ENCODE measurements at places on chromosomes 5 and 9.

DNA sequence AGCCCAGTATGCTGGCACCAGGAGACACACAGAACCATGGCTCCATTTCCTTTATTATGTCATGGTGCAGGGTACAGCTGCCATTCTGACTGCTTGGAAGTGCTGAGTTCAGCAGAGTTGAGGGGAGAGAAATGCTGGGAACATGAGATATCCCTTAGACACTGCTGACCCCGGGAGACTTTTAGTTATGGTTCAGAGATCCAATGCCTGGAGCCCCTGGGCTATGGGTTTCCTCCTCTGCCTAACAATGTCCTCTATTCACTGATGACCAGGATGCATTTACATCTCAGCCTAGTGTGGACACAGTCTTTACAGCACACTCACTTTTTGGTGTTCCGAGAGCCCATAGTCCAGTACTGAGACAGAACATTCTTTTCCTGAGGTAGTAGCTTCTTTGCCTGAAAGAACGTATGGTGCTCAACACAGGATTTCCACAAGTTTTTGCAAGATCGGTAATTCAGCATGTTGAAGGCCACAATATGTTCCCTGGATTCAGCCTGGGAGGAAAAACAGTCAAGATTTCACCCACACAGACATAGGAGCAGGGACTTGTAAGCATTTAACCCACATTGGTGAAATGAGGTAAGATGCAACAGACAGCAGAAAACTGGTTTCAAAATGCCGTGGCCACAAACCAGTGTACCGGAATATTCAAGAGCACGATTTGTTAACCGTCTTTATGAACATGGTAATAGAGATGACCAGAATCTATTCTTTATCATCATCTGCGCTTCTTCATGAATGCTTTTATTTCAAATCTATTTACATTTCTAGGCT lies 71.3 kb downstream of the PTPN3 start:
- DNase-seq, result no peak

- DNase-seq, result no peak
These were observed 71.8 kb upstream of the CD180 start for GRCh38 chr5:67268231-67269021.

DNA sequence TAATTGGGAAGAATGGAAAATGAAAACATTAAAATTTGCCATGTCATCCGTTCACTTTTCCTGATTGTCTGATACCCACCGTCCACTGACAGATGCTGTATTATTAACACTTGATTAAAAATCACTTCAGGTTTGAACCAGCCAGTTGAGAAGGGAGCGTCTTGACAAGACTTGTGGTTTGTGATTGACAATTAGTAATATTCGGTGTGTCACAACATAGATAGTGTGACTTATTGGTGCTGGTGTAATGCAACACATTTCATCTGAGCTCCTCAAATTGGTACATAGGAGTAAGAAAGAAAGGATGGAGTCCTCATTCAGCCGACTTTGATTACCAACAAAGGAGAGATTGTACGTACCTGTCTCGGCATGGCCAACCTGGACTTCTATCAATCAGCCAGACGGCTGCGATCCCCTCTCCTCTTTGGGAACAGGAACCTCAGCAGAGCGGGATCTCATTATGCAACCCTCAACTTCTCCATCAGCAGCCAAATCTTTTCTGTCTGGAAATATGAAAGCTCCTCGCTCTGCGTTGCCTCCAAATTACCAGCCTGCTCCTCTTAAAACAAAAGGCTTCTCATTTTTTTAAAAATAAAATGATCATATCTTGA lies 211.7 kb upstream of the MVB12B start:
- DNase-seq, result no peak

GRCh38 chr5:122730037-122730436 lies 44.8 kb upstream of the SNX2 start:
- DNase-seq, result no peak

DNA sequence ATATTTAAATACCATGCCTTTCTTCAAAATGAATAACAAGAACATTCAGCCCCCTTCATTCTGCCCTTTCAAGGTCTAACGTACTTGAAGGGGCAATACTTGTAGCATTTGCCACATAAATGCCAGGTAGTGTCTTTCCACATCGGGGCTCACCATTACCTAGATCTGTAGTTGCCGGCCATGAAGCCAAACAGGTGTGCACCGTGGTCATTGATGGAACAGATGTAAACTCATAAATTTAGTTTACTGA lies 193.0 kb downstream of the CD180 start:
- no peak for DNase-seq

DNA sequence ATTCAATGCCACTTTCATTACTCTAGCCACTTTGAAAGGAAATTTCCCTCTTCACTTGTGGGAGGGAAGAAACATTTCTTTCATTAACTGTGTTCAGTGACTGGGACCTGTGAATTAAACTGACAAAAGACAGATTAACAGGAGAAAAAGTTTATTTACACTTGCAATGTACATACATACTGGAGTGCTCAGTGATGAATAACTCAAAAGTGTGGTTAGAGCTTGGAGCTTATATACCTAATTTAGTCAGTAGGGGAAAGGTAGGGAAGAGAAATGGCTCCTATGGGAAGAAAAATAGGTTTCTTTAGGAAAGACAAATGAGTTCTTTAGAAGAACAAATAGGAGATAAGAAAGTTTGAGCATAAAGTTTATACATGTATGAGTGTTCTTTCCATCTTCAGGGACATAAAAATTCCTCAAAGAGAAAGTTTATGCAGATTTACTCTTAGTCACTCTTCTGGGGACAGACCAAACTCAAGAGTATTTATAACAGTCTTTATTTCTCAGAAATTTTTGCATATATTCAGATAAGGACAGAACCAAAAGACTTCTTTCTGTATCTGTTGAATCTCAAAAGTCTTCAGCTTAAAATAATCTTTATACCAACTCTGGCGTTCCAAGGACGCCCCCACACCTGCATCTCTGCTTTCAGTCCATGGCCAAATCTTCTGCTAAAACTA lies 120.0 kb upstream of the RAI14 start:
- DNase-seq, result no peak

DNA sequence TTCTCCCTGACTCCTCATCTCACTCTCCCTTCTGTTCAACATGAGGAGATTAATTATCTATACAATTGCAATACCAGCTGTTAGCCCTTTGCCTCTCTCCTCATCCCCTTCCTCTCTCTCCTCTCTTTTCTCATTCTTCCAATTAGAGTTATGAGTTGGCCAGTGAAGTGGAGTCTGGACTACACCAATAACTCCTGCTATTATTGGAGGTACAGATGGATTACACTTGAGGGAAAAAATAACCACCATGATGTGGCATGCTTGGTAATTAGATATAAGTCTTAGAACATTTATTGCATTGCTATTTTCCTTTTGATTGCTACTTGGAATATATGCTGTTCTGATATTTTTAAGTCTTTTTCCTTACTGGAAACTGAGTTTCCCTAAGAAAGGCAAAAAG lies 159.2 kb downstream of the FRMD3 start:
- DNase-seq, result no peak

GRCh38 chr5:11105696-11106095 lies 344.7 kb upstream of the DAP start:
- DNase-seq, result no peak

- DNase-seq, result no peak
These were observed 28.4 kb upstream of the NADK2 start for GRCh38 chr5:36270175-36270574.

- no peak for DNase-seq
These were observed 4.8 kb downstream of the IRX1 start for GRCh38 chr5:3600106-3601060.

GRCh38 chr5:123929055-123929474 lies 417.1 kb downstream of the CSNK1G3 start:
- DNase-seq, result no peak

GRCh38 chr5:170312666-170313065 lies 15.1 kb upstream of the LCP2 start:
- peak; percentile 43 for DNase-seq

DNA sequence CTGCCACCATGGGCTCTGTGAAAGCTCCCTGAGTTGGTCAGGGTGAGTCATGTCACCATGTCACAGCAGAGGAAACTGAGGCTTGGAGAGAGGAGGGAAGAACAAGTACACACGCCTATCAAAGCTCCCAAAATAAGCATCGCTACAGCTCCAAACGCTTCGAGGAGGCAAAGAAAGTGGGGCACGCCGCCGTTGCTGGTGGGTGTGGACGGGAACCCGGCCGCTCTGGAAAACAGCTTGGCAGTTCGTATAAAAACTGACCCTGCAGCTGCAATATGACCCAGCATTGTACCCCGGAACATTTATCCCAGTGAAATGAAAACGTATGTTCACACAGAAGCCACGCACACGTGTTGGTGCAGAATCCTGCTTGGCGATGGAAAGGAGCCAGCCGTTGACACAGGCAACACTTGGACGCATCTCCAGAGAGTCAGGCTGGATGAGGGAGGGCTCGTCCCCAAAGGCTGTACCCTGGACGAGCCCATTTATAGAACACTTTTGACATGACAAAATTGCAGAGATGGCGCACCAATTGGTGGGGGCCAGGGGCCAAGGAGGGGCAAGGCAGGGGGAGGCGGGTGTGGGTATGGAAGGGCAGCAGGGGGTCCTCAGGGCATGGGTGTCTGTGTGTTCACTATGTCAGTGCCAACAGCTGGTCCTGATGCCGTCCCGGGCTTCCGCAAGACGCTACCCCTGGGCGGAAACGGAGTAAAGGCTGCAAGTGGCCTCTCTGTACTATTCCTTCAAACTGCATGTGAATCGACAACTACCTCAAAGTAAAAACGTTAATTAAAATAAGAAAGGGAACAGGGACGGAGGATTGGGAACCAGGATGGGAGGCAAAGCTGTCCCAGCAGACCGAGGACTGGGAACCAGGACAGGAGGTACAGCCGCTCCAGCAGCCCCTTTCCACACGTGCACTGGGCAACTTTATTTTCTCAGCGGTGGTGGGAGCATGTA lies 173.0 kb downstream of the OLFM1 start:
- no peak for DNase-seq

- no peak for DNase-seq
These were observed 21.8 kb downstream of the DENND4C start for GRCh38 chr9:19252174-19252884.

- no peak for DNase-seq
These were observed 30.8 kb downstream of the GALNT12 start for GRCh38 chr9:98838155-98838867.

DNA sequence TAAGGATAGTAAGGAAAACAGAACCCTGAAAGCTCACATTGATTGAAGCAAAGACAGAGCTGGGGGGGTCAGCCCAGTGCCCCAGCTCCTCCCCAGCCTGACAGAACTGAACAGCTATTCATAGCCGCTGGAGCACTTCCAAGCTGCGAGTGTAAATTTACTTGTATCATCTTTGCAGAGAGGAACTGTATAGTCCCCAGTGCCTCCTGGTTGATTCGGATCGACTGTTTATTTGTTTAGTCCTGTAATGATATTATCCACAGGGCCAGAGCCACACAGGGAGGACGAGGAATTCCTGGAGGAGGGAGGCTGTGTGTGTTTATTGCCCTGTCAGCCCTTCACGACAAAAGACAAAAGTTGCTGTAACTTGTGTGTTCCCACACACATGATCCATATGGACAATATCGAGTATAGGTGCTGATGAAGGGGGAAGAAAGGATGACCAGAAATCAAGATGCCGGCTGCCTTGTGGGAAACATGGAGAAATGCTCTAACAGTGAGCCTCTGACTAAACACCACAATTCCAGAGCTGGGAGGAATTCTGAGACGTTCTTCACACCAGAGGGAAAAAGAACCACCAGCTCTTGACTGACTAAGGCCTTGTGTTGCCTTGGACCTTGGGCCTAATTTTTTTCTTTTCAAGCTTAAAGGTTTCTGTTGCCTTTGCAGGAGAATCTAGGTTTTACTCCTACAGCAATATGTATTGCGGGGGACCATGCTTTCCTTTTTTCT lies 31.1 kb downstream of the FOXD1 start:
- no peak for DNase-seq

DNA sequence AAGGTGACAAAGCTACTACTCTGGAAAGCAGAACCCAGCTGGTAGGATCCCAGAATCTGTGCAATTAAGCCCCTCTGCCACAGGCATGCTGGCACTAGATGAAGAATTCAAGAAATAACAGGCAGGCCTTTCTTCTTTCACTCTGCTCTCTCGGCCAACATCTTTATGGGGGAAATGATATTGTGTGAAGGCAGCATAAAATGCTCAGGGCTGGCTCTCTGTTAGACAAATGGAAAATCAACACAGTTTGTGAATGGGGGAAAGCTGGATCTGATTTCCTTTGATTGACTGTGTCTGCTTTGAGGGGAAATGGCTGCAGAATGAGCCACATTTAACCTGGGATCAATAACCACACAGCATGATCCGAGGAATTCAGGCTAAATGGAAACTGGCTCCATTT lies 29.1 kb upstream of the AKNA start:
- DNase-seq, result no peak

DNA sequence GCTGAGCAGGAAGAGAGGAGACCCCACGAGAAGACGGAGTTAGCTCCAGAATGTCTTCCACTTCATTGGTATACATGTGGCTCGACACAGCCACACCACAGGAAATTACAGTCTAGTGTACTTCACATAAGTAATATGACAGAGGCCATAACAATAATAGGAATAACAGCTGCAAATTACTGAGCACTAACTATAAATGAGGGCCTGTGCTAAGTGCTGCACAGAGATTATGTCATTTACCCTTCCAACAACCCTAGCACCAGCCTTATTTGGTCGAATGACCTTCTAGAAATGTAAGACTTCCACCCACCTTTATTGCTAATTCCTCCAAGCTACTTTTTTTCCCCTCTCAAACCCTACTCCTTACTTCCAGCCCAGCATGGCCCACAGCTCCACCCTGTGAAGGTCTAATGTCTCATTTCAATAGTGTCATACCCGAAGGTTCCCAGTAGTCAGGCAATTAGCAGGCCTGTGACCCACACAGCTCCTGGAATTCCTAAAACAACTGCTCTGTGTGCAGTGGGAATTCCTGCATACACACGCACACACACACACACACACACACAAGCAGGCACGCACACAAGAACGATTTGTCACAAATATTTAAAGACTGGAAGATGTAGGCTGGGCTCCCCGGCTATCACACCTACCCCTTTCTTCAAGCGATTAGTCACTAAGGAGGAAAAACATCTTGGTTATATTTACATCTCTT lies 134.5 kb downstream of the FRMD3 start:
- no peak for DNase-seq

DNA sequence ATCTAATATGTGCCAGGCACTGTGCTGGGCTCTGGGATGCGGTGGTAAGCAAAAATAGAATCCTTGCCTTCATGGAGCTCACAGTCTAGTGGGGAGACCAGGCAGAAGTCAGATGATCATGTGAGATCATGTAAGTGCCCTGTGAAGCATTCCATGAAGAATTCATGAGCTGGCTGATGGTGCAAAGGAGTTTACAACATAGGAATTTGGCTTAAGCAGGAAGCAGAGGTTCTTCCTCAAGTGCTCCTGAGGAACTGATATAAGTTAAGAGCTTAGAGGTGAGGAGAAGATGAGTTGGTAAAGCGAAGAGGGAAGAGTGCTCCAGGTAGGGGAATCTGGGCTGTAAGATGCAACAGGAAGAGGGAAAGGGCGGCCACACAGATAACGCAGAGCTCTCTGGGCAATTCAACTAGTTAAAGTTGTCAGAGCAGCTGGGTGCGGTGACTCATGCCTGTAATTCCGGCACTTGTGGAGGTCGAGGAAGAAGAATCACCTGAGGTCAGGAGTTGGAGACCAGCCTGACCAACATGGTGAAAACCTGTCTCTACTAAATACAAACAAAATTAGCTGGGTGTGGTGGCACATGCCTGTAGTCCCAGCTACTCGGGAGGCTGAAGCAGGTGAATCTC lies 78.5 kb upstream of the SPATA31D4 start:
- DNase-seq, result no peak

Measured in T-helper 1 cell (primary cell).